ENCODE measurements at places on chromosomes 3 and 15.

DNA sequence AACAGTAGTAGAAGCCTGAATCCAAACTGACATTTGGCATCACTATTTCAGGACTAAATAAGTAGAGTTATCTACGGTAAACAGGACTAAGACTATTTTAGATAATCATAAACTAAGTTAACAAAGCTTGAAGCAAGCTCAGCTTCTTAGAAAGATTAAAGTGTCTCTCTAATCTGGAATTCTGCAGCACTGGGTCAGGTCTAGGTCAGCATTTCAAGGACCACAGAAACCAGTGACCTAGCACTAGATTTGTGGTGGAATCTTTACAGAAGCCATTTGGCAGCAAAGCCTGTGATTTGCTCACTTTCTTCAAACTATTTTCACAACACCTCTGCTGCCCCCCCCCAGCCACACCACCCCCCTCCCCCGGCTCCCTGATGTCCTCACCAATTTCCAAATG lies 37.5 kb downstream of the IGSF11 start:
- DNase-seq, result no peak

GRCh38 chr15:101179341-101180153 lies 72.3 kb downstream of the CHSY1 start:
- no peak for DNase-seq

DNA sequence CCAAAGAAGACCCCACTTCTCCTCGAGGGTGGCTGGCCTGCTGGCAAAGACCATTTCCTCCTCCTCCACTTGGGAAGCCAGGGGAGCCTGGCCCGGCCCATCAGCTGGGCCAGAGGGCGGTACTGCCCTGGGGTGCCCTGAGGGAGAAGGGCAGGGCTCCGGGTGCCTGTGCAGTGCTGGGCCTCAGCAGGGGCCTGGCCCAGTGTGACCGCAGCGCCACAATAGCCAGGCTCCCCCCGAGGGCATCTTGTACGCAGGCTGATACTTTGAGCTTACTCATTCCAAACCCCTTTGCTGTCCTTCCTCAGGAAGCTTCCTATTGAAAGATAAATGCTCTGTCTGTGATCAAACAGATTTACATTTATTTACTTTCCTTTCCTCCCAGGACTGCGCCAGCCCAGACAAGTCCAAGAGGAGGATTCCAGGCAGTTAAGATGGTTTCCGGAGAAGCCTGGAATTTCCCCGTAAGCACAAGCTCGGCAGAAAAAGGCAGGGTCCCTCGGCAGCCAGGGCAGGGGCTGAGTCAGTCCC lies 240.1 kb downstream of the XXYLT1 start:
- no peak for DNase-seq

DNA sequence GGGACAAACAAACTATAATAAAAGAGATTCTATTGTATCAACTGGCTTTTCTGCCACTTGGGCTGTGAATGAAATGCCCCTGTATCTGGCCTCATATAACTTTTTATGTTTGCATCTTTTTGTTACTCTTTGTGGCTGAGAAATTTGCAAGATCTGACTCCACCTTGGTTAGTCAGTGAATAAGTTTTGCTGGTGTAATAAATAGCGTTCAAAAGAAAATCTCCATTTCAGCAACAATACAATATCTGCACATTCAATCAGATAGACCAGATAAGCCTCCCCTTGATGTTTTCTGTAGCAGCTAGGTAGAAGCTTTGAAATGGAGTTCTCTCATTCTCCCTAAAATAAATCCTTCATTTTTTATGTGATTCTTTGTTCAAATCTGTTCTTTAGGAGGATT lies 12.0 kb downstream of the TRAT1 start:
- DNase-seq, result no peak

- DNase-seq, result no peak
These were observed 1.3 kb upstream of the LRRC58 start for GRCh38 chr3:120350401-120350941.

DNA sequence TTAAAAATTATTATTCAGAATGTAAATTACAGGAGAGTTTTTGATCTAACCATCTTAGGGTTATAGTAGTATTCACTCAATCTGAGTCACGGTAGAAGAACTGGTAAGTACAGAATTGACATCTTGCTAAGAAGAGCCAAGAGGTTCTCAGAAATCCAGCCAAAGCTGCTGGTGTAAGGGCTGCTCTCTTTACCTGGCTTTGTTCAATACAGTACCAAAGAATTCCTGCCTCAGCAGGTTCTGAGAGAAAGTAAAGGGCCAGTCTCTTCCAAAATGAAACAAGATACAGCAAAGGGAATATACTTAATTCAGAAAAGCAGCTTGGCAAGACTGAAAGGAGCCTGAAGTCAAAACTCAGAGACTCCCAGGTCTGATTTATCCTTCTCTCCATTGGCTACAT lies 193.1 kb downstream of the TNIK start:
- no peak for DNase-seq

DNA sequence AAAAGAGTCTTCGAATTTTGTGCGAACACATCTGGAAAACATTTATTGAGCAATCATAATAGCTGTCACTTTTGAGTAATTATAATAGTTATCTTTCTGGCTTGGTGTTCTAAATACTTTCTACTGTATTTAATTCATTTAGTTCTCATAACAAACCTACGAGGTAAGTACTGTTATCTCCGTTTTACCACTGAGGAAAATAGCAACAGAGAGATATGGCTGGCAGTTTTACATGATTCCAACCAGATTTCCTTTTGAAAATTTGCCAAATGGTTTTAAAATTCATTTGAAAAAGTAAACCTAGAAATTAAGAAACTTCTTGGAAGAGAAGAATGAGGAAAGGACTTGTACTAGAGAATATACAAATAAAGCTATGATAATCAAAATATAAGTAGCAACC lies 37.3 kb upstream of the MGA start:
- no peak for DNase-seq

GRCh38 chr3:9913601-9914000 lies 3.3 kb upstream of the IL17RC start:
- no peak for DNase-seq

DNA sequence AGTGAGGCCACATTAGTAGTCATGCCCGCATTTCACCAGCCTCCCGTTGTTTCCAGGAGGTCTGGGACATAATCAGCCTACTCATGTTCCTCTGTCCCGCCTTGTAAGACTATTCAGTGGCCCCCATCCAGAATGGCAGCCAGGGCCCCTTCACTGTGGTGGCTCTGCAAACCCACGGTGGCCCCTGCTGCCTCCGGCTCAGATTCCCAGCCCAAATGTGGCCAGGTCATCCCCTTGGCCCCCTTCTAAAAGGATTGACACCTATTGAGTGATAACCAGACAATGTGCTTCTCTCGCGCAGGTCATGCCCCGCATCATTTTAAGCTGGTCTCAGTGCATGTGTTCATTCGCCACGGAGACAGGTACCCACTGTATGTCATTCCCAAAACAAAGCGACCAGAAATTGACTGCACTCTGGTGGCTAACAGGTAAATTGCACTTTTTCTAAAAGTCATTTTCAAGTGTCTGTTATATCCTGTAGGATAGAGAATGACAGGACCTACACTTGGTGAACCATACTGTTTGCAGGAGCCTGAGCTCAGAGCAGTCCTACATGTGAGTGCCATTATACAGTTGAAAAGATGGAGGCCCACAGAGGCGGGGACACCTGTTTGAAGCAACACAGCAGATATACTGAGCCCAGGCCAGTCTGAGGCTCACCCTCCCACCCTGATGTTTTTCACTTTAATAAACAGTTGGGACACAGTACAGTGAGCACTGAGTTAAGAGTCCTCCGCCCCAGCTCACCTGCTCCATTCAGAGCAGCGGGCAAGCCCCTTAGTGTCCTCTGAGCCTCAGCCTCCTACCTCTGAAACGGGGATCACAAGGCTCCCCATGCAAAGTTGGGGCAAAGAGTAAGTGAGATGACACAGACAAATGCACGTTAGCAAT lies 47.7 kb downstream of the PXYLP1 start:
- peak; percentile 30 for DNase-seq

GRCh38 chr3:52546111-52546901 lies 9.9 kb downstream of the UQCC5 start:
- no peak for DNase-seq

DNA sequence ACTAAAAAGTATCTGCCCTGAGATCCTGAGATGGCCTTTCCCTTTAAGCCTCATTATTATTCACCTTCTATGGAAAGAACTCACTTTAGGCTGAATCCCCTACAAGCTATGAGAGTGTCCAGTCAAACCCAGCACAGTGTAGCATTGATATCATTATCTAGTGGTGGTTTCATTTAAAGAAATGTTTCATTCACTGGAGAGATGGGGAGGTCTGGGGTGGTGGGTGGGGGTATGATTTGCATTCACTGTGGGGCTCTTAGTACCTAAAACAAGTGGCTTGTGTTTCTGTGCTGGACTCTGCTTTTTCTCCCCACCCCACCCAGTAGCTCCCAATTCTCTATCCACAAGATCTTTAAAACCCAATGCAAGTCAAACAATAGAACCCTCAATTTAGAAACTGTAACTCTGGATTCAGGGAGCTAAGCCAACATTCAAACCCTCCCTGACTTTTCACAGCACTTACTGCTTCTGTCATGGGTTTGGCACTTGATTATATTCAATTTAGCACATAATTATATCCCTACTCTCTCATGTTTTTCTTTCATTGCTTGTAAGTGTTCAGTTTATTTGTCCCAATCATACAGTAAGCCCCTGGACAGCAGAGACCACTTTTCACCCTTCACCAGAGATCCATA lies 310.5 kb upstream of the THBS1 start:
- no peak for DNase-seq

- DNase-seq, result no peak
These were observed 326.8 kb downstream of the NAALADL2 start for GRCh38 chr3:175185903-175186302.

GRCh38 chr3:52218454-52218853 lies 7.0 kb downstream of the TLR9 start:
- DNase-seq, result no peak

- DNase-seq, result no peak
These were observed 256.3 kb upstream of the TMCO5A start for GRCh38 chr15:37678124-37678523.

GRCh38 chr15:51198701-51199232 lies 104.1 kb upstream of the TNFAIP8L3 start:
- no peak for DNase-seq

- DNase-seq, result no peak
These were observed 11.9 kb downstream of the GPR176 start for GRCh38 chr15:39908186-39908585.

- no peak for DNase-seq
These were observed 4.3 kb downstream of the MCTP2 start for GRCh38 chr15:94235646-94236045.

DNA sequence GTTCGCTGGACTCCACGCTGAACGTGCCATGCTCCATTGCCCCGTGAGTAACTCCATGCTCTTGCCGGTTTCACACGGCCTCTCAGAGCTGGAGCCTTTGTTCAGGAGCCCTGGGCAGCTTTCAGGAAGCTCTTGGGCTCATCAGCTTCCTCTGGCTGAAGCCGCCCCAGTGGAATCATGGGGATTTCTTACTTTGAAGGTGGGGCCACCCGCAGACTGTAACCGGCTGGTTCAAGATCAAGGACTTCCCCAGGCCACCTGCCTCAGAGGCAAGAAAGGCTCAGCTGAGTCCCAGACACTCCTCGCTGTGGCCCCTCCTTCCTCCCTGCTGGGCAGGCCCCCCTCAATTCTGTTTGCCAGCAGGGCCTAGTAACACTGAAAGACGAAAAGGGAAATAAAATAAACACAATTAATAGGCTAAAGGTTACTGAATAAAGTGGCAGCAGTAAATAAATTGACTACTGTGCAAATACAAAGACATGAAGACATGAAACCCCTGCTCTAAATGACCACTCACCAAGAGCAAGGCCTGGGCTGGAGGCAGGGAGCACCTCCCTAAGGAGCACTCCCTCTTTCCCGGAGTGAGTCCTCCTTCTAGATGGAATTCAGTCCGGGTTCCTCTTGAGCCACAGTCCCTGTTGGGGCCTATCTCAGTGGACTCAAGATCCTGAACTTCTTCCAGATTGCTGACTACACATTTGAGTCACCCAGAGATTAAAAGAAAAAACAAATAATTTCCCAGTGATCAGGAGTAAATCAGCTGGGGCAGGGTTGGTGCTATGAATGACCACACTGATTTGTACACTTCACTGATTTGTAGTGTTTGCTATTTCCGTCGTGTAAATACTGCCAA lies 51.0 kb downstream of the ZDHHC19 start:
- DNase-seq, result no peak

GRCh38 chr3:53965291-53965690 lies 73.6 kb upstream of the SELENOK start:
- no peak for DNase-seq

- DNase-seq, result no peak
These were observed 2.4 kb upstream of the AADAC start for GRCh38 chr3:151811474-151811873.

- no peak for DNase-seq
These were observed 195.6 kb downstream of the FAM43A start for GRCh38 chr3:194880940-194881925.

DNA sequence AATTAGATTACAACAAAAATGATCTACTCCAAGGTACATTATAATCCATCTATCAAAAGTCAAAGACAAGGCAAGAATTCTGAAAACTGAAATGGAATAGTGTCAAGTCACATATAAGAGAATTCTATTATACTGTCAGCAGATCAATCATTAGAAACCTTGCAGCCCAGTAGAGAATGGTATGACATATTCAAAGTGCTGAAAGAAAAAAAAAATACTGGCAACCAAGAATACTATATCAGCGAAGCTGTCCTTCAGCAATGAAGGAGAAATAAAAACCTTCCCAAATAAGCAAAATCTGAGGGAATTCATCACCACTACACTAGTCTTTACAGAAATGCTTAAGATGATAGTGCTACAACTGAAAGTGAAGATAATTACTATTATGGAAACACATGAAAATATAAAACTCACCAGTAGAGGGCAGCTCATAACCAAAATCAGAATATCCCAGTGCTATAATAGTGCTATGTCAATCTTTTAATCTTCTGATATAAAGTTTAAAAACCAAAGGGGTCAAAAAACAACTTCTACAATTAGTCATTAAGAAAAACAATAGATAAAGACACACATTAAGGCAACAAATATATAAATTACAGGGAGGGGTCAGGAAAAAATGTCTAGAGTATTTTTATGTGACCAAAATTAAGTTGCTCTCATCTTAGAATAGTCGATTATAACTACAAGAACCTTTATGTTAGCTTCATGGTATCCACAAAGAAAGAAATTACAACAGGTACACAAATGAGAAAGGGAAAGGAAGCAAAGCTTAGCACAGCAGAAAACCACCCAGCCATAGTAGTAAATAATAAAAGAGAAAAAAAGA lies 190.7 kb upstream of the CNTN6 start:
- DNase-seq, result no peak

DNA sequence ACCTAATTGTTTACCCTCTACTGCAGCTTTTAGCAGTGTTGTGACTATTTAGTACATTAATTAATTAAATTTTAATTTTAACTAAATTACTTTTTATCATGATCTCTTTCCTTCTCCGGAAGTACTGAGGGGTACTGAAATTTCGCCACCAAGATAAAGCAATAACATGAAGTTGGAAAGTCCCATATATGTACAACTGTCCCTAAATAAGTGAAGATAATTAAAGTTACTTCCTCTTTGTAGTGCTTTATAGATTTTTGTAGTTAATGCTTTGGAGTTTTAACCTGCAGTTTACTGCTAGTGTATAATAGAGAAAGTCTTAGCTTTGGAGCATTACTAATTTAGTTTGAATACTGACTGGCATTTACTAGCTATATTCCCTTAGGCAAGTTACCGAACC lies 325.3 kb downstream of the NAALADL2 start:
- no peak for DNase-seq

GRCh38 chr15:47794252-47794914 lies 77.1 kb downstream of the SEMA6D start:
- DNase-seq, result no peak

All from D721Med (cell line).